Activated CD4-positive, alpha-beta T cell treated with anti-CD3 and anti-CD28 coated beads, Interleukin-2, amount 50 U/mL, for 48 hours (primary cell): ENCODE measurements at places on chromosomes 12 and 14.

DNA sequence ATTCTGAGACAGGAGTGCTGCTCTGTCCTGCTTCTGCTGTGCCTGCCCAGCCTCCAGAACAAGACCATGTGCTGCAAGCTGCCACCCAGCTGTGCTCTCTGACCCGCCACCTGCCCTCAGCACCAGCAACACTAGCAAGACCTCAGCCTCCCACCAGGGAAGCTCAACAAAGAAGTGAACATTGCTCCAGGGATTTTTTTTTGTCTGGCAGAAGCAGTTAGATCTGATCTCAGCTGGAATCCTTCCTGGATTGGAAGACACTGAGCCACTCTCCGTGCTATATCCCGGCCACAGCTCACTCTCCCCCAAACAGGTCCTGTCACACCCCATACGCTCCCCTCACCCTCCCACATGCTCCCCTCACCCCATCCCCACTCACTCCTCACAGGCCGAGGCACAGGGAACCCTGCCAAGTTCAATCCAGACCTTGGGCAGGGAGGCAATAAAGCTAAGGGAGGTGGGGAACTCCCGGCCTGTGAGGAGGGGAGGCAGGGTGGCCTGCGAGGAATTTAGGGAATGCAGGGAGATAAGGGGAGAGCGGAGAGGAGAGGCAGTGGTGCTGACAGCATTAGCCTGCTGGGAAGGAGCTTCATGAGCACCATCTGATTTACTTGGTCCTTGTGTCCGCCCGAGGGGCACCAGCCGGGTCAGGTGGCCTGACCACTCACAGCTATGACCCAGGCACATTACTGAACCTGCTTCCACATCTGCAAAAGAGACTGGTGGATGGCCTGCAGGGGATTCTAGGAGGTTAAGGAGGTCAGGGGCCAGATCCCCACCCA, 29.7 kb downstream of the CCDC85C start:
- DNase-seq, result no peak

DNA sequence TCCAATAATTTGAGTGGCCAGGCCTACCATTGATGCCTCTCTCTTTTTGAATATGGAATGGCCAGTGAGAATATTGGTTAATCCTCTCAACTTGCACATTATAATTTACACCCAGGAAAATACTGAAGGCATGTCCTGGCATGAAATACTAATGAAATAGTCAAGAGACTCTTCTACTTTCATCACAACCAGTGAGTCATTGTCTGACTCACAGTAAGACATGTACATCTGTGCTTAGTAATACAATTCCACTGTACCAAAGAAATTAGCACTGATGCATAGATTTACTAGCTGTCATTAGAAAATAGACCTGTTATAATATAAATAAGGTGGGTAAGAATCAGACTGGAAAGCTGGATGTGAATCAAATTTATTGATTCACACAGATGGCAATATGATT, 31.6 kb downstream of the KCNC2 start:
- no peak for DNase-seq

- DNase-seq, result peak; percentile 41
Measured at GRCh38 chr12:57268264-57268663, 17.3 kb upstream of the STAC3 start.

DNA sequence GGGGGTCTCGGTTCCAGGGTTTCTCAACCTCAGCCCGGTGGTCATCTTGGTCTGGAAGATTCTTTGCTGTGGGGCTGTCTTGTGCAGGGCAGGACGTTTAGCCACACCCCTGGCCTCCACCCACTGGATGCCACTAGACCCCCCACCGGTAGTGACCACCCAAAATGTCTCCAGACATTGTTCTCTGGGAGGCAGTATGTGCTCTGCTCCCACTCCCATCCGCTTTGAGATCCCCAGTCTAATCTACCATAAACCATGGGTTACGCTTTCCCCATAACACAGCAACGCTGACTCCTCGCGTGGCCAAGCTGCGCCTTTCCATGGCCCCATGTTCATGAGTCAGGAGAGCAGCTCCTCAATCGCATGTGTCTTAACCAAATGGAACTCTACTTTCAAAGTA, 155.8 kb downstream of the RIMBP2 start:
- DNase-seq, result no peak

- DNase-seq, result no peak
Measured at GRCh38 chr14:48401321-48401720, 725.9 kb upstream of the MDGA2 start.

- no peak for DNase-seq
Measured at GRCh38 chr12:78746001-78746400, 118.6 kb upstream of the SYT1 start.

GRCh38 chr12:63826006-63826585, 18.4 kb upstream of the SRGAP1 start:
- no peak for DNase-seq

DNA sequence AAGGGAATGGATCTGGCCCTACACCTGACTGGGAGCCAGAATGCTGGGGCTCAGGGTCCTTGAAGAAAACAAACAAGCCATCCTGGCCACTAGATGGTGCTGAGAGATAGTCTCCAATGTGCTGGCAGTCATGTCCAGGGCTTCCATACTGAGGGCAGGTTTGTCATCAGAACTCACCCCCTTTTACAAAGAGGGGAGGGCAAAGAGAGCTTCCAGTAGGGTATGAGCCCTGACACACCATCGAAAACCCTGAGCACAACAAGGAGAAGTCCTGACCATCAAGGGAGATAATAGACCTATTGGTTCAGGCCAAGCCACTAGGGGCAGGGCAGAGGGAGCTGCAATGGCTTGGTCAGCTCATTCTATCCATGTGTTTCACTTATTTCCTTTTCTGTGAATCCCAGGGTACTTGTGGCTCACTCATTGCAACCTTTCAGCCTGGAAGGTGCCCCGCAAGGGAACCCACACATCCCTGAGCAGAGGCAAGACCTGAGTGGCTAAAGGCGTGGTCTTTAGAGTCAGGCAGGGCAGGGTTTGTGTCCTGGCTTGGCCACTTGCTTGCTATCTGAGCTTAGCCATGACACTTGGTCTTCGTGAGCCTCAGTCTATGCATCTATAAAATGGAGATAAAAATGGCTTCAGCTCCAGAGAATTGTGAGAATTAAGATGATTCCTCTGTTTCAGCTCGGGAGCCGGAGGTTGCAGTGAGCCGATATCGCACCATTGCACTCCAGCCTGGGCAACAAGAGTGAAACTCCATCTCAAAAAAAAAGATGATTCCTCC, 6.2 kb upstream of the PLEKHH1 start:
- DNase-seq, result peak; percentile 36

DNA sequence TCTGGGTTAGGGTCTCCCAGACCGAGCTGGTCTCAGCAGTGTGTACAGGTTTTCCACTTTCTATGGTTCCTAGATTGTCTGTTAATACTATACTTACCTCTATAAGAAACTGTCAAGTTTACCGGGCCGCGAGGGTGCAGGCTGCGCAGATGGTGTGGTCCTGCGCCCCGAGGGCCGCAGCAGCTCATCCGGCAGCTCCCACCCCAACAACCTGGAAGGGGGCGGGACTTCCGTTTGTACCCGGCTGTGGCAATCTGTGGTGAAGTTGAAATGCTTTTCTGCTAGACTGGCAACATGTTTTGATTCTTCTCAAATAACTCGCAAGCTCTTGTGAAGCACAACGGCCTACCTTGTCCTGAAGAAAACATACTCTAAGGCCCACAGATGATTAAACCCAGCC, at the start of gene CLEC9A:
Gene CLEC9A (plus strand): TSS at position 237 of the 400 bp plus-strand sequence. CDS start 22,006 bp downstream, outside the sequence.
- DNase-seq, result no peak

DNA sequence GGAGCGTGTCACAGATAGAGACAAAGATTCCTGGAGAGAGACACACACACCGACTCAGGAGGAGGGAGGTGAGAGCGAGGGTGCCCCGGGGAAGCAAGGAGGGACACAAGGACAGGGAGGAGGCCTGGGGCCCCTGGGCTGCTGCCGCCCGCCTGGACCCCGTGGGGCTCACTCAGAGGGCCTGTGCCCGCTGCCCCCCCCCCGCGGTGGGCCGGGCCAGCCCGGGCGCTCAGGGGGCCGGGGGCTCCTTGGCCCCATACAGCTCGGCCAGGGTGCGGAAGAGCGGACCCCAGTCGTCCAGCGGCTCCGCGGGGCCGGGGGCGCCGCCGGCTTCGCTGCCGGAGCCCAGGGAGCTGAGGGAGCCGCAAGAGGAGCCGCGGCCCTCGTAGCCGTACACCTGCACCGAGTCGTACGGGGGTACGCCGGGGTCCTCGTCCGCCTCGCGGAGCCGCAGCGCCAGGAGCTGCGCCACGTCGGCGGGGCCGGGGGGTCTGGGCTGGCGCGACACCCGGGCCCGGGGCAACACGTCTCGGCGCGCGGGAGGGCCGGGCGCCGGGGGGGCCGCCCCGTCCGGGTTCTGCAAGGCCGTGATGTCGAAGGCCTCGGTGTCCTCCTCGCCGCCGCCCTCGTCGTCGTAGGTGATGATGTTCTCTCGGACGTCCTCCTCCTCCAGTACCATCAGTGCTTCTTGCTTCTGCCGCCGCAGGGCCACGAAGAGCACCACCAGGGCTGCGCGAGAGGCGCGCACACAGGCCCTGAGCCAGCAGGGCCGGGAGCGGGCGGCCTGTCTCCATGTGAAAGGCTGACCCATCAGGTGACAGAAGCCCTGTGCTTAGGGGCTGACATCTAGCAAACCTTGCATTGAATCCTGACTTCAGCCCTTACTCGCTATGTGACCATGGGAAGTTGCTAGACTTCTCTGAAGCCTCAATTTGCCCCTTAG, 6.0 kb downstream of the PSMB11 start:
- DNase-seq, result no peak

DNA sequence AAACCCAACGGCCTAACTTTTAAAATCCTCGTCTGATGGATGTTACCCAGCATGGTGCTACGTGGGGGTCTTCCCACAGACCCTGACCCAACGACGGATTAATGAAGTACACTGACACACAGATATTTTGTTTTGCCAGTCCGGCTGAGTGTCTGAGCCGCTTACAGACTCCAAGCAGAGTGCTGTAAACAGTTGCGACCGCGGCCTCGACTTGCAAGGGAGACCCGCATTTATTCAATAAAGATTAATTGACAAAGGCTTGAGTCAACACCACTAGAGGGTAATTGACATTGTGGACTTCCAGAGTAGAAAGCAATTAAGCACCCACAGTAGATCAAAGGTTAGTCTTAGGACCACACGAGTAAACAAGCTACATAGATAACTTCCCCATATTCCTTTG, 1042.4 kb downstream of the AACS start:
- DNase-seq, result no peak
